Neuronal stem cell (in vitro differentiated cells): ENCODE measurements at places on chromosomes 3 and 15.

DNA sequence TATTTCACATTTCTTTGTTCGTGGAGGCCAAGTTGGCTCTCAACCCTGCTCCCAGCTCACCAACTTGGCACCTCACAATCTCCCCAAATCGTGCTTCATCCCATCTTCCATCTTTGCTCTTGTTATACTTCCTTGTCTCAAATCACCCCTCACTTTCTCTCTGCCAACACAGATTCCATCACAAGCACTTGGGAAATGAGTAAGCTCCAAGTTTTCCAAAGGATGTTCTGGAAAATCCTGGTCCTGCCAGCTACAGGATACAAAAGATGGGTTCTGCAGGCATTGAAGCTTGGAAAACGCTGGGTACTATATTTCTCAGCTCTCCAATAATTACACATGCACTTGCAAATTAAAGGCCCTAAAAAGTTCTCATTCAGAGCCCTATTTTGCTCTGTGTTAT is 4.1 kb upstream of the TM4SF4 start:
- no peak for DNase-seq

GRCh38 chr3:66073464-66074141 is 34.9 kb upstream of the MAGI1 start:
- DNase-seq, result no peak

- no peak for DNase-seq
These were observed 417.2 kb downstream of the ZBBX start for GRCh38 chr3:166962911-166963310.

GRCh38 chr3:144585953-144586352 is 614.3 kb downstream of the DIPK2A start:
- DNase-seq, result no peak

- DNase-seq, result no peak
These were observed 5.5 kb downstream of the B4GALT4 start for GRCh38 chr3:119235151-119235550.

DNA sequence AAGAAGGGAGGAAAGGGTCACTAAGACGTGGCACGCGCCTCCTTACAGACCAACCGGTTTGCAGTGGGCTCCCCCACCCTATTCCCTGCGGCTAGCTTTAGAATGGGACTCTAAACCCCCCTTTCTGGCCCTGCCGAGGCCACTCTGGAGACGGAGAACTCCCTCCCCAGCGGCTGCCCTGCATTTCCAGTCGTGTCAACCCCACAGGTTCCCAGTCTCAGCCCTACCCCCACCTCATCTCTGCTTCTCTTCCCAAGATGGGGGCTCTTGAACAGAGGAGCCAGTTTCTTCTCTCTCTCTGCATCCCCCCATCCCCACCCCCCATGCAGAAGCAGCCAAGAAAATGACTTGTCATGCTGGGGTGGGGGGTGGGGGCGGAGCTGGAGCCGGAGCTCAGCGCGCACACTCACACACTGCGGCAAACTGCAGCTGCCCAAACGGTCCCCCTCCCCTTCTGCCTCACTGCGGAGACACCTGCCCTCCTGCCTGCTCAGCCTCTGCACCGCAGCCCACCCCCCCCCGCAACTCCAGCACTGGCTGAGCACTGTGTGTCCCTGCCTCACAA is 871 bp downstream of the MAP1A start:
- DNase-seq, result no peak

- DNase-seq, result no peak
These were observed 530.4 kb downstream of the NAALADL2 start for GRCh38 chr3:175389560-175389959.

DNA sequence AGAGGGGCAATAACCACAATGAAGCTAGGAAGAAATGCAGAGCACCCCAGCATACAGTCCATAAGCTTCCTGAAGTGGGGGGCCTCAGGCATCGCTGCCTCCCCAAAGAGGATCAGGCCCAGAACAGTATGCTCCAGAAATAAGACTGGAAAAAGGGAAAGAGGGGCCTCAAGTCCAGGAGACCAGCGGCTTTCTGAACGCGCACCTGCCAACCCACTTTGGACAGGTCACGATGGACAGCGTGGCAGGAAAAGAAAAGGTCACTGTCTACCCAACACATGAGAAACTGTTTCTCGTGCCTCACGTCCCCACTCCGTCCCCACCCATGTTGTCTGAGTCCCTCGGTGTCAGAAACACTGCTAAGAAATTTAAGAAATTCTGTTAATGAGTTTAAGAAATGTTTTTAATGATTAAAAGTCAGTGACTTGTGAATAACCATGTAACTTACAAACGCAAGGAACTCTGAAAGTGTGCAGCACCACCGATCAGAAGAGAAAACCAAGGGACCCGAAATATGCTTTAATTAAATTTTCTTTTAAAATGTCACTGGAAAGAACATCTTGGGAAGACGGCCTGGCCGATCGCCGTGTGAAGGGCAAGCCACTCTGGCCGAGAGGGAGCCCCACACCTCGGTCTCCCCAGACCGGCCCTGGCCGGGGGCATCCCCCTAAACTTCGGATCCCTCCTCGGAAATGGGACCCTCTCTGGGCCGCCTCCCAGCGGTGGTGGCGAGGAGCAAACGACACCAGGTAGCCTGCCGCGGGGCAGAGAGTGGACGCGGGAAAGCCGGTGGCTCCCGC is 1.7 kb upstream of the PPARG start:
- no peak for DNase-seq

DNA sequence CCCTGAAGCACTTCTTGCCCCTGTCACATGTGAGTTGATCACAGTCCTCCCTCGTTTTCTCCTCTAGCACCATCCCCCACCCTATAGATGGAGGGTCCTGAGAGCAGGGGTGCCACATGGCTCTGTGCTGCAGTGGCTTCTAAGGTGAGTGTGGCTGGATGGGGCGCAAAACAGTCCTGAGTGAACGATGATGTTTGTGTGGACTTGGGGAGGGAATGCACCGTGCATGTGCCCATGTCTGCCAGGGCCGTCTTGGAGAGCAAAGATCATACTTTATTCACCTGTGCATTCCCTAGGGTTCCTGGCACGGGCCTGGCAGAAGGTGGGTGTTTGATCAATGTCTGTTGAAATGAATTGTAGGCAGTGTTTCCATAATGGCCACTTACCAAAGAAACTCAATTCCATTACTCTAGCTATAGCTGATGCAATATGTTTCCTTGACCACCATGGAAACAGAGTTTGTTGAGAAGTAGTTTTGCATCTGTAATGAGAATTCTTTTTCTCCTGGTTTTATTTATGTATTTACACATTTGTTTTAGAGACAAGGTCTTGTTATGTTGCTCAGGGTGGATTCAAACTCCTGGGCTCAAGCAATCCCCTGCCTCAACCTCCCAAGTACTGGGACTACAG is 58.0 kb downstream of the ABTB1 start:
- no peak for DNase-seq

DNA sequence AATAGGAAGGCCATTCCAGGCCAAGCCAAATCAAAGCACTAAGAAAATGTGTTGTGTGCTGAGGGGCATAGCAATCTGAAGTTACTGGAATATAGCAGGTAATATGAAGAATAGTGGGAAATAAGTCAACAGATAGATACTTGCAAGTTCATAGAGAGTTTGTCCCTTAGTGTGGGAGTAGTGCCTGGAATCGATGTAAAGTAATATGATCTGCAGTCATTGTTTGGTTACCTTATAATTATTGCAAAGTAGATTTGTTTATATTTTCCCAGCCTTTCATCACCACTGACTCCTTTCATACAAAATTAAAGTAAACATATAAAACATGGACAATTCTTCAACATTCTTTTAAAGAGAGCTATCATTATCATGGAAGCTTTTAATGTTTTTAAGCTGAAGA is 420.9 kb upstream of the NECTIN3 start:
- DNase-seq, result no peak

- DNase-seq, result no peak
These were observed 19.1 kb upstream of the SCAANT1 start for GRCh38 chr3:63931290-63931689.
